ENCODE measurements at places on chromosomes 11 and 22.

- DNase-seq: no peak
Observed at GRCh38 chr11:35347921-35348331, 71.4 kb downstream of the SLC1A2 start.

DNA sequence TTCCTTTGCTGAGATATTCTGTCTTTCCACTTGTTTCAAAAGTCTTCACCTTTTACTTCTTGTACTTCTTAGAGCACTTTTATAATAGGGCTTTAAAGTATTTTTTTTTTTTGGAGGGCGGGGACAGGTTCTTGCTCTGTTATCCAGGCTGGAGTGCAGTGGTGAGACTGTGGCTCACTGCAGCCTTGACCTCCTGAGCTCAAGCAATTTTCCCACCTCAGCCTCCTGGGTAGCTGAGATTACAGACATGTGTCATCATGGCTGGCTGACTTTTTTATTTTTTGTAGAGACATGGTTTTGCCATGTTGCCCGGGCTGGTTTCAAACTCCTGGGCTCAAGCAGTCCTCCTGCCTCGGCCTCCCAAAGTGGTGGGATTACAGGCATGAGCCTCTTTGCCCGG is 57.9 kb downstream of the DYNC2H1 start:
- DNase-seq: no peak

- DNase-seq: no peak
Observed at GRCh38 chr11:112334381-112334780, 73.7 kb upstream of the PLET1 start.

- no peak for DNase-seq
Observed at GRCh38 chr11:44832452-44832851, 105.7 kb downstream of the TSPAN18 start.

DNA sequence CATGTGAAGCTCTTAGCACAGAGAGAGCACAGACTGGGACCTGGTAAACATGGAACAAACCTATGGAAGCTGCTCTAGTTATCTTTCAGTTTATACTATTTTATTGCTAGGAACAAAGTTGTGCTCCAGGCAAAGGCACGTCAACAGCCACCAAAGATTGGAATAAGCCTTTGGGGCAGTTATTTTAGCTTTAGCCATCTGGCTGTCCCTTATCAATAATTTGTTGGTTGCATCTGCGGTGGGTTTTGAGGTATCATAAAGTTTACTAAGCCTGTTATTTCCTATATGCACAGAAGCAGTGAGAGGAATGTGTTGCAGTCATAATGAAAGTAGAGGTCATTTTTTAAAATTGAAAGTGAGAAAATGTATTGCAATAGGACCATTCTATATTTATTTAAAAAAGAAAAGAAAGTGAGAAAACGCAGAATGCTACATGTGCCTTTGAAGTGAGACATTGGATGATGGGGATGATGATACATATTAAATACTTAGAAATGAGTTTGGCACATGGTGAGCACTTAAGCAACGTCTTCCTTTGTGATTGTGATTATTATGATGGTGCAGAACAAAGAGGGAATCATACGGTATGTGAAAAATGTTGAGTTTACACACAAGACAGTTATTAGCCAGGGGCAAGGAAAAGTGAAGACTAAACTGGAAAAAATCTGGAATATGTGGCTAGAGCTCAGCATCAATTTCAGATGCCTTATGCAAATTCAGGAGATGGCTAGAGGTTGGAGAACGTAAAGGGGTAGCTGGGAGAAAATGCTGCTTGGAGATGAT is 58.3 kb downstream of the PRR5L start:
- DNase-seq: no peak

DNA sequence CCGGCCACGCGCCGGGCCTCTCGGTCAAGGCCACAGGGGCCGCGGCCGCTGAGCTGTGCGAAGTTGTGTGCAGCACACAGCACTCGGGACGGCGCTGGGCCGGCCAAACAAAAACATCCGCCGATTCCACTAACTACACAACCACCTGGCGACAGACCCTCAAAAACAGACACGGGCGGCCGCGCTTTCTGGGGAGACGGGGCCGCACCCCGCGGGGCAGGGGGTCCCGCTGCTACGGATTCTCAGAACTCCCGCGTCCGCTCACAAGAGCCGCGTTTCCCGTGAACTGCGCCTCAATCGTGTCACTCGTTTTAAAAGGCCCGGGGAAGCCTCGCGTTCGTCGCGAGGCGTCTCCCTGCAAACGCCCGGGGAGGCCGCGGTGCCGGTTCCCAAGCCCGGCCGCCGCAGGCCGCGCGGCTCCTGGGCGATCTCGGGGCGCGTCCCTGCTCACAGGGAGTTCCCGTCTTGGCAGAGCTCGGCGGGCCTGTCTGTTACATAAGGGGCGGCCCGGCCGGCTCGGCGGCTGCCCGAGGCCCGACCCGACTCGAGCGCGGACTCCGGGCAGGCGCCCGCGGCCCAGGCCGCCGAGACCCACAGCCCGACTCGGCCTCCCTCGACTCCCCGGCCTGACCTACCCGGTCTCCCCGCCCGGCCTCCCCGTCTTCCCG is 936 bp downstream of the BRD1 start:
- peak; percentile 32 for DNase-seq

DNA sequence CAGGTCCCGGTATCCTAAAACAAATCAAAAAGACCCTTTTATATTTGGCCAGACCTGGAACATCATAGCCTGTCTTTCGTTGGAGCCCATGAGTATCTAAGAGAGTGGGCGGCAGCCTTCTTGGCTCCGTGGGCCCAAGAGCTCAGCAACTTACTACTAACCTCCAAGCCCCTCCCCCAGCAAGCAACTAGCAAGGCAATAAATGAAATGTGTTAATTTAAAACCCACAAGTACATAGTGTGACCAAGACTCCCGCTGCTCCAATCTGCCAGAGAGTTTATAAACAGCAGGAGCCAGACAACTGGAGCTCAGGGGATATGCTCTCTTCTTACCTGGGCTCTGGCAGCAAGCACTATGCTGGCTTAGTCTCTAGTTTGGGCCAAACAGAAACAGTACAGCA is 40.8 kb upstream of the CYP2D6 start:
- DNase-seq: no peak

DNA sequence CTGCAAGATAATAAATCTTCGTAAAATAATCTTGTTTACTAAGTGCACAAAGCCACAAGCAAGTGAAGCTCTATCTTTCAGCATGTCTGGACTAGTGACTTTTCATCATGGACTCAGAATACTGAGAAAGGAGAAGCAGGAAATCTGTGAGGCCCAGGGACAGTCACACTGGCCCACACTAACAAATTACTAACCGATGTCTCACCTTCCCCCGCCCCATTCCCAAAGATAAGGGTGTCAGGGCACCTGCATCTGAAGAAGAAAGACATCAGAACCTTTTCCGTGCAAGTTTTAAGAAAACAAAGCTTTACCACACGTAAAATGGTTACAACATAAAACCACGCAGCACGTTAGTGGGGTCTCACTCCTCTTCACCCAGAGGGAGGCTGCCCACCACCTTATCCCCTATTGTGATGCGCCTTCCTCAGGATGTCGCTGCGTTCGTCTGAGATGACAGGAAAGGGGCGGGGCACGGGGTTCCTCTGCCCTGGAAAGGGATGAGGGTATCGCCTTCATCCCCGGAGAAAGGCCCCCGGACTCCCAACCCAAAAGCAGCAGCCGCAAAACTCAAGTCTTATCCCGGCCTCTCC is 616 bp downstream of the BTBD10 start:
- peak; percentile 58 for DNase-seq

GRCh38 chr11:210122-210802 is 2.8 kb downstream of the RIC8A start:
- no peak for DNase-seq

- no peak for DNase-seq
Observed at GRCh38 chr11:114017723-114018122, 41.8 kb upstream of the ZBTB16 start.

DNA sequence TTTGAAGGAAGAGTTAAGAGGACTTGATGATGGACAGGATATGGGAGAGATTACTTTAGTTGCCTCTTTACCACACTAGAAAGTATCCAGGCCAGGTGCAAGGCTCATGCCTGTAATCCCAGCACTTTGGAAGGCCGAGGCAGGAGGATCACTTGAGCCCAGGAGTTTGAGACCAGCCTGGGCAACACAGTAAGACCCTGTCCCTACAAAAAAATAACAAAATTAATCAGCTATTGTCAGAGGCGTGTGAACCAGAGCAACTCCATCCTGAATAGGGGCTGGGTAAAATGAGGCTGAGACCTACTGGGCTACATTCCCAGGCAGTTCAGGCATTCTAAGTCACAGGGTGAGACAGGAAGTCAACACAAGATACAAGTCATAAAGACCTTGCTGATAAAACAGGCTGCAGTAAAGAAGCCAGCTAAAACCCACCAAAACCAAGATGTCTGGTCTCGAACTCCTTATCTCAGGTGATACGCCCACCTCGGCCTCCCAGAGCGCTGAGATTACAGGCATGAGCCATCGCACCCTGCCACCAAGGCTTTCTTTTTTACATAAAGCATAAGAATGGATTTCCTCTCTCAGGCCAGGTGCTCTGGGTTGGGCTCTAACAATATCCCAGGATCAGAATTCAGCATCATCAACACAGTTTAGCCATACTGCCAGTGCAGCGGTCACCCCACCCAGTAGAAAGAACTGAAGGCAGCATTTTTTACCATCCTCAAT is 17.8 kb downstream of the PI4KA start:
- no peak for DNase-seq

DNA sequence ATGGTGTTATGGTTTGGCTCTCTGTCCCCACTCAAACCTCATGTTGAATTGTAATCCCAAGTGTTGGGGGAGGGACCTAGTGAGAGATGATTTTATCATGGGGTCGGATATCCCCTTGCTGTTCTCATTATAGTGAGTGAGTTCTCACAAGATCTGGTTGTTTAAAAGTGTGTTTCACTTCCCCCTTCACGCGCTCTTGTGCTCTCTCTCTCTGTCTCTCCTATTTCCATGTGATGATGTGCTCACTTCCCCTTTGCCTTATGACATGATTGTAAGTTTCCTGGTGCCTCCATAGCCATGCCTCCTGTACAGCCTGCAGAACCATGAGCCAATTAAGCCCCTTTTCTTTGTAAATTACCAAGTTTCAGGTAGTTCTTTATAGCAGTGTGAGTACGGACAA is 765.1 kb downstream of the KCNA4 start:
- DNase-seq: no peak

GRCh38 chr11:124751741-124752470 is at the start of gene VSIG2:
Gene VSIG2 (minus strand): TSS chr11:124752255. CDS start chr11:124752137, 118 bp downstream.
- no peak for DNase-seq

GRCh38 chr22:39361496-39361895 is 11.7 kb downstream of the SYNGR1 start:
- no peak for DNase-seq

- DNase-seq: no peak
Observed at GRCh38 chr11:29051935-29052334, 943.7 kb downstream of the METTL15 start.

DNA sequence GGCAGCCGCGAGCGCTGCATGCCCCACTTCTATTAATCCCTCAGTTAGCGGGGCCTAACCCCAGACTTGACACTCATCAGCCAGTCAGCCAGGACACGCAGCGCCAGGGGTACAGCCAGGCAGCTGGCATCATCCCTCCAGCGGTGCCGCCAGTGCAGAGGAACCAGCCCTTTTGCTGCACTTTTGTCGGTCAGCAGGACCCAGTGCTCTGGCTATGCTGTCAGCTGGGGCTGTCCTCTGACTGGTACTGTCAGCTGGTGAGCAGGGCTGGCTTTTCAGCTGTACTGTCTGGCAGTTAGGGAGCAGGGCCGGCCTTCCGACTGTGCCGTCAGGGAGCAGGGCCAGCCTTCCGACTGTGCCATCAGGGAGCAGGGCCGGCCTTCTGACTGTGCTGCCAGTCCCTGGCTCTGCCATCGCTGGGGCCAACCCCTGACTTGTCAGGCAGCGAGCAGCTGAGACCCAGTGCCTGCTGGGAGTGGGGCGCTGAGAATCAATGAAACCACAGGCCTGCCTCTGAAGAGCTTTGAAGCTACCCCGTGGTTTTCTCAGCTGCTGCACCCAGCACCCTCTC is 115.4 kb downstream of the KIAA1671 start:
- DNase-seq: no peak

Measured in HEK293T (cell line).